ENCODE measurements at places on chromosomes 2 and 18.

GRCh38 chr2:41149054-41149453, 697.2 kb upstream of the SLC8A1 start:
- no peak for DNase-seq

DNA sequence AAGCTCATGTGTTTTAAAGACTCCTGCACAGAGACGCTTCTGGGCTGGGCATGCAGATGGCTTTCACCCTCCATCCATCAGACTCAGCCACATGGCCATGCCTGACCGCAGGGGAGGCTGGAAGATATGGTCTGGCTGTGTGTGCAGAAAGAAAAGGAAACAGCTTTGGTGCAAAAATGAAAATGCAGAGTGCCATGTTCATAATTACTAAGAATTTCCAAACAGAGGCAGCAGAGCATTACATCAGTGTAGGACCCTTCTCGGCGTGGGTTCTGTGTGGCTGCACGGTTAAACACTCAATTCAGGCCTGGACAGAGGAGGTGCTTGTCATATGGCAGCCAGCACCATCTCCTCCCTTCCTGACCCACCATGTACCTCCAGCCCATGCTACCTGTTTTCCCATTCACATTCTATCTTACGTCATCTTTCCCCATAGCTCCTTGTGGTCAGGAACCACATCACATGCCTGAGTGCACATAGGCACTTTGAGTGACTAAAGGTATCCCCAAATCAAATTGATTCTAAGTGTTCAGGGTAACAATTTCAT, 200.3 kb upstream of the ID2 start:
- DNase-seq, result no peak

GRCh38 chr18:8865934-8866333, 160.6 kb downstream of the MTCL1 start:
- no peak for DNase-seq

DNA sequence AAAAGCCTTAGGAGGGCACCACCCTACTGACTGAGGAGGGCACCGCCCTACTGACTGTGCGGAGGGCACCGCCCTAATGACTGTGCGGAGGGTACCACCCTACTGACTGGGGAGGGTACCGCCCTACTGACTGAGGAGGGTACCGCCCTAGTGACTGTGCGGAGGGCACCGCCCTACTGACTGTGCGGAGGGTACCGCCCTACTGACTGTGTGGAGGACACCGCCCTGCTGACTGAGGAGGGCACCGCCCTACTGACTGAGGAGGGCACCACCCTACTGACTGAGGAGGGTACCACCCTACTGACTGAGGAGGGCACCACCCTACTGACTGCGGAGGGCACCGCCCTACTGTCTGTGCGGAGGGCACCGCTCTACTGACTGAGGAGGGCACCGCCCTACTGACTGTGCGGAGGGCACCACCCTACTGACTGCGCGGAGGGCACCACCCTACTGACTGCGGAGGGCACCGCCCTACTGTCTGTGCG, 150.2 kb upstream of the NFATC1 start:
- DNase-seq, result no peak

GRCh38 chr2:156158808-156159207, 173.7 kb downstream of the NR4A2 start:
- no peak for DNase-seq

DNA sequence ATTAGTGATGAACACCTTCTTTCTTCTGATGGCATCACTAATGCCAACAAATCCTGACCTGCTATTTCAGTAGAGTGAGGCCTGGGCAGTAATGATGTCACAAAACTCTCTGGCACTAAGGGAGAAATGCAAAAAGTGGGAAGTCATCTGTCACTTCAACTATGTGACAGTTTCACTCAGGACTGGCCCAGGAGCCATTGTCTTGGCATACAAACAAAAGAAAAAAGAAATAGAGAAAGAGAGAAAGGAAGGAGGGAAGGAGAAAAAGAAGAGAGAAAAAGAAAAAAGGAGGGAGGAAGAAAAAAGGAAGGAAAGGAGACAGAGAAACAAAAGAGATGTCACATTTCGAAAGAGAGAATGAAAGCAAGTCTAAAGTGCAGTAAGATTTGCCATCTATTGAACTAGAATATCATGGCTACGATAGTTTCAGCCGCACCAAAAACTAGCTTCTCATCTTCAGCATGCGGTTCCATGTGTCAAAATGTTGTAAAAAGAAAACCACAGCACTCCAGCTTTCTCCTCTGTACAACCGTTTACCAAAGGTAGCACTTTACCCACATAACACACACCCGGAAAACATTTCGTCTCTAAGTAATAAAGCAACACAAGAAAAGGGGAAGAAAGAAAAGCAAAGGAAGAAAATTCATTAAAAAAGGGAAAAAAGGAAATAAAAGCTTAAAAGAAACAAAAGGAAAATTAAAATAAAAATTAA, 50.1 kb downstream of the CD226 start:
- no peak for DNase-seq

- DNase-seq, result no peak
These were observed 103.9 kb upstream of the UBE2E3 start for GRCh38 chr2:180876506-180876905.

GRCh38 chr2:173652767-173653431, 298.2 kb downstream of the CDCA7 start:
- no peak for DNase-seq

DNA sequence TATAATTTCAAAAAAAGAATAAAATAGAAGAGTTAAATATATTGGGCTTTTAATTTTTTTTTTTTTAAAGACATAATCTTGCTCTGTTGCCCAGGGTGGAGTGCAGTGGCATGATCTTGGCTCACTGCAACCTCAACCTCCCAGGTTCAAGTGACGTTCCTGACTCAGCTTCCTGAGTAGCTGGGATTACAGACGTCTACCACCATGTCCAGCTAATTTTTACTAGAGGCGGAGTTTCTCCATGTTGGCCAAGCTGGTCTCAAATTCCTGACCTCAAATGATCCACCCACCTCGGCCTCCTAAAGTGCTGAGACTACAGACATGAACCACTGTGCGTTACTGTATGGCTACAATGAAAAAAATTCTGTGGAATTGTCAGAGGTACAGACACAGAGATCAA, 98.1 kb upstream of the RGPD4 start:
- DNase-seq, result no peak

GRCh38 chr2:226818930-226819329, 16.9 kb upstream of the RHBDD1 start:
- no peak for DNase-seq

DNA sequence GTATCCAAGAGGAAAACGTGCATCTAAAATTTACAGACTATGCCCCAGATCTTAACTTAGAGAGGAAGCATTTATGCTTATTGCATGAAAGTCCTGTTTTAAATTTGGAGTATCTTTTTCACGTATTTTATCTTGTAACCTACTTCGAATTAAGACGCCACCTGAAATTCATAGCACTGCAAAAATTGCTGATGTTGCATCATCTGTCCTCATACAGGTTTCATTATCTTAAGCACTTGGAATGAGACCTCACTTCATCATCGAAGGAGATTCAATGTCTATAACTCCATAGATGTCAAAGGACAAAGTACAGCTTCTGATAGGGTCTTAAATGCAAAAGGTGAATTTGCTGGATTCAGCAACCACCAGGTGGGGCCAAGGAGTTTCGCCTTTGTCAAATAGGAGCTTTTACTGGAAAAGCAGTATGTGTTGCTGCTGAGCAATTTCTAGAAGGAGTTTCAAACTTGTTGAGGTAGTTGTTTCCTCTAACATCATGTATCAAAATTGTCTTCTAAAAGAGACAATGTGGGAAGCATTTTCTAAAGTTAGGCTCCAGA, 106.4 kb upstream of the CCDC85A start:
- DNase-seq, result peak; percentile 42

- no peak for DNase-seq
These were observed 32.3 kb upstream of the PMAIP1 start for GRCh38 chr18:59867337-59868104.

- DNase-seq, result no peak
These were observed 103.0 kb downstream of the ANKRD44 start for GRCh38 chr2:197207598-197207997.

- DNase-seq, result no peak
These were observed 15.9 kb downstream of the SP9 start for GRCh38 chr2:174350593-174351181.

DNA sequence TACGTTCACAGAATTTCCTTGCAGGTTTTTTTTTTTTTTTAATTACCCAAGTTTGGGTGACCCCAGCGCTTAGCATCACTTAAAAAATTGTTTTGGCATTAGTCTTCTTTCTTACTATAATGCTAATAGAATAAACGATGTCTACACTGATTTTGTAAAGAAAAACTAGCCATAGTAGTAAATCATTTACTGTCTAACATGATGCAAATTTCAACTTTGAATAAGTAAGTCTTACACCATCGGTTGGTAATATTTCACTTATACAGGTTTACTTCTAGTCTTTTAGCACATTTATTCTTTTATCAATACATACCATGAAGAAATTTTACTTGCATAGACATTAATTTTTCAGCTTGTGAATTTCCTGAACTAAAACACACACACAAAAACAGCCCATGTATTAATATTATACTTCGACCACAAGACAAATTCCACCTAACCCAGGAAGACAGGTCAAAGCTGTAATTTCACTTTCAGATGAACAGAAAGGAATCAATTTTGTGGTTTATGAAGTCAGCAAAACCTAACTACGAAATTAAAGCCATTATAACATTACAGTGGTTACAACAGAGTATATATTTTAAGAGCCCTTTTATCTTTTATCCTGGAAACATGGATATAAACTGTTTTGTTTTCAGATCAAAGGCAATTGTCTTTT, 1.9 kb downstream of the YES1 start:
- no peak for DNase-seq

DNA sequence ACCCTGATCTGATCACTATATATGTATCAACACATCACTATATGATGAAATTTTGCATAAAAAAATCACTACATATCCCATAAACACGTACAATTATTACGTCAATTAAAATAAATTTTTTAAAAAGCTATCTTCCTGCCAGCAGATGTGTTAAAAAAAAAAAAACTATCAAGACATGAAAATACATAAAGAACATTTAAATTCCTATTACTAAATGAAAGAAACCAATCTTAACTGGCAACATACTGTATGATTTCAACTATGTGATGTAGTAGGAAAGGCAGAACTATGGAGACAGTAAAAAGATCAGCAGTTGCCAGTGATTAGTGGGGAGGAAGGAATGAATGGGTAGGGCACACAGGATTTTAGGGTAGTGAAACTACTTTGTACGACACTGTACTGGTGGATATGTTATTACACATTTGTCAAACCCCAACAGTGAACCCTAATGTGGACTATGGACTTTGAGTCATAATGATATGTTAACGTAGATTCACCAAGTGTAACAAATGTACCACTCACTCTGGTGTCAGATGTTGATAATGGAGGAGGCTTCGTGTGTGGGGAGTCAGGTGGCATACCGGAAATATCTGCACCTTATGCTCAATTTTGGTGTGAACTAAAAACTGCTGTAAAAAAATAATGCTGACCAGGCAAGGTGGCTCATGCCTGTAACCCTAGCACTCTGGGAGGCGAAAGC, 27.4 kb downstream of the USP34 start:
- no peak for DNase-seq

- DNase-seq, result no peak
These were observed 62.8 kb upstream of the OTOS start for GRCh38 chr2:240203031-240203787.

Measured in HuH-7 (cell line).